ENCODE measurements at places on chromosomes 11 and 22. TPM values are rescaled to one million over a fixed set of nuclear protein-coding genes. Genes with fewer than 3 reads are reported as not detected.
A peak's percentile ranks its signal among the peaks of the same experiment; 100 is the strongest.

GRCh38 chr22:27149921-27150543 is 492.6 kb downstream of the MIAT start:
- peaks cover 6% of the 10 kb centered on the region for H3K27me3 ChIP-seq
- no peaks in the 10 kb centered on the region for H3K4me1 ChIP-seq
- H3K36me3 ChIP-seq: no peaks in the 10 kb centered on the region
- no peak overlapping the region for H3K4me3 ChIP-seq

DNA sequence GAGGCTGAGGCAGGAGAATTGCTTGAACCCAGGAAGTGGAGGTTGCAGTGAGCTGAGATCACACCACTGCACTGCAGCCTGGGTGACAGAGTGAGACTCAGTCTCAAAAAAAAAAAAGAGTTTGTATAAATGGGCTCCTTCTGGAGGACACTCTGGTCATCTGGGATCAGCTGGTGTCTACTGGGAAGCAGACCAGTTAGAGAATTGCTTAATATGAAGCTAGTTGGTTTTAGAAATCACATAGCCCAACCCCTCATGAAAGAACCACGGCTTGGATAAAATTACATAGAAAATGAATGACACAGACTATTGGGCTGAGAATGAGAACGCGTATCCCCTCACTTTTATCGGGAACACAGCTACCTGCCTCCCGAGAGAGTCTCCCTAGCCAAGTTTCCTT is 3.2 kb upstream of the MS4A14 start:
- no peak overlapping the region for H3K4me3 ChIP-seq
- peaks cover 3% of the 10 kb centered on the region for H3K27me3 ChIP-seq
- H3K27ac ChIP-seq: no peak overlapping the region
- no peaks in the 10 kb centered on the region for H3K4me1 ChIP-seq

DNA sequence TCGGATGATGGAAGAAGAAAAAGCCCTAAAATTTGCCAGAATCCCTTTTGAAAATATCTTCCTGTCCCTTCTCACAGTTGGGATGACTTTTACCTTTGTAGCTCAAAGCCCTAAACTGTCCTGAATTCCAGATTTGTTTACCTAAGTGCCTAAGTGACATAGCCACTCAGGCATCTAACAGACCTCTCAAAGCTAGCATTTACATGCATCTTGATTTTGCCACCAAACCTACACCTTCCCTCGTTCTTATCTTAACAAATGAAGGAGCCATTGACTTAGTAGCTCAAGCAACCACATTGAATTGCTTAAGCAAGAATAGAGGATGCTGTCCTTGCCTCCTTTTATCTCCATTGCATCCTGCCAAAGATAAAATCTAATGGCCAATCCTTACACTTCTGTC is 198.4 kb upstream of the NTM start:
- no peak overlapping the region for H3K4me3 ChIP-seq
- no peaks in the 10 kb centered on the region for H3K36me3 ChIP-seq
- no peak for DNase-seq
- H3K27ac ChIP-seq: no peak overlapping the region
- H3K27me3 ChIP-seq: no peaks in the 10 kb centered on the region
- no peaks in the 10 kb centered on the region for H3K4me1 ChIP-seq

DNA sequence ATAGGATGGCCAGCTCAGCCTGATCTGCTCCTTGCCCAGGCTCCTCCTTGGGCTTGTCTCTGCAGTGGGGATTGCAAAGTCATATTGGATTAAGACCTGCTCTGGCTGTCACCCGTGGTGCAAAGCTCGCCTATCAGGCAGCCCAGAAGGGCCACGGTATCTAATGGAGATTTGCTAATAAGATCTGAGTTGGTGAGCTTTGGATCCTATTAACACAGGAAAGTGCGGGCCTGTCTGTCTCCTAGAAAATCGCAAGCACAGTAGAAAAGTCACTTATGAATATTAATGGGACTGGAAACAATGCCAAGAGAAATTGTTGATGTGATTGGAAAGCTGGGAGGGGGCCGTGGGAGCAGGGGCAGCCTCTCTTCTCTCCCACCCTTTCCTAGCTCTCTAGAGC is 72.8 kb downstream of the CHST1 start:
- no peak overlapping the region for H3K4me3 ChIP-seq
- H3K27ac ChIP-seq: no peak overlapping the region
- peaks cover 2% of the 10 kb centered on the region for H3K27me3 ChIP-seq
- no peak for DNase-seq
- H3K4me1 ChIP-seq: no peaks in the 10 kb centered on the region

DNA sequence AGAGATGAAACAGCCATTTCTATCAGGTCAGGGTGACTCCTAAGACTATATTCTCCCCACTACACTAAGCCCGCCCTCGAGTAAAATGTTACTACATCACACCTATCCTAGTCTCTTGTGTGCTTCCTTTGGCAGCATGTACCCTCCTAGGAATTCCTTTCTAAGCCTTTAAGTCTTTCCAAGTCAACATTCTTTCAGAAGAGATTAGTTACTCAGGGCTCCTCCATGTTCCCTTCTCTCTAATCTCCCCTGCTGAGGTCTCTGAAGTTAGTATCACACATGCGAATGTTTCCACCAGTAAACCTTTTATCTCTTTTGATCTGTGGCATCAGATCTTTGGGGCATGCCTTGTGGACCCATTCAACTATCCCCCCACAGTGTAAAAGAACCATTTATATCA is 873.7 kb upstream of the FAT3 start:
- no peak overlapping the region for H3K27ac ChIP-seq
- H3K27me3 ChIP-seq: no peaks in the 10 kb centered on the region
- no peaks in the 10 kb centered on the region for H3K4me1 ChIP-seq
- no peak overlapping the region for H3K4me3 ChIP-seq
- DNase-seq: no peak
- H3K36me3 ChIP-seq: no peaks in the 10 kb centered on the region

GRCh38 chr22:47269516-47270088 is 507.2 kb downstream of the TBC1D22A start:
- no peak for DNase-seq
- H3K27ac ChIP-seq: no peak overlapping the region
- no peaks in the 10 kb centered on the region for H3K4me1 ChIP-seq
- no peaks in the 10 kb centered on the region for H3K36me3 ChIP-seq
- no peak overlapping the region for H3K4me3 ChIP-seq

- H3K27me3 ChIP-seq: no peaks in the 10 kb centered on the region
- H3K4me3 ChIP-seq: no peak overlapping the region
- peaks cover 29% of the 10 kb centered on the region for H3K4me1 ChIP-seq
Measured at GRCh38 chr22:44192098-44192815, 11.5 kb downstream of the PARVG start.

DNA sequence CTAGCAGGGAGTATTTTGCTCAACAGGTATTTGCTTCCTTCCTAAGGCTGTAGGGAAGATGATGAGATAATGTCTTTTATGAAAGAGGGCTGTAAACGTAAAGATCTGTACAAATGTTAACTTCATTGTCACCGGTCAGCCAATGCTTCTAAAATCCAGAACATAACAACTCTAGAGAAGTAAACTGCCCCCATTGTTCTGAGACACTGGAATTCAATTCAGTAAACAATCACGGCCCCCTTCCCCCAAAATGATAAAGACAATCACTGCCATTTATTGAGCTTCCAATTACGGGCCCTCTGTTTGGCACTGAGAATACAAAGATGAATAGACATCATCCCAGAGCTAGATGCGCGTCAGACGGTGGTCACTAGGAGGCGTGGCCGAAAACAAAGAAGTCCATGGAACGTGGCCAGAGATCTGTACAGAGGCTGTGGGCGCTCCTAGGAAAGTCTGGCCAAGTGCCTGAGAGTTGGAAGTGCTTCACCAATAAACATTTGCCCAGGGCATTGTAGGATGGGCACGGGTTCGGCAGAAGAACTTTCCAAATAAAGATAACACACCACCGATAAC is 576 bp downstream of the TMEM258 start:
- peaks cover 65% of the 10 kb centered on the region for H3K36me3 ChIP-seq
- peaks cover 38% of the 10 kb centered on the region for H3K4me1 ChIP-seq
- peak overlapping the region; percentile 99 for H3K27ac ChIP-seq
- H3K4me3 ChIP-seq: peak overlapping the region; percentile 98
- no peaks in the 10 kb centered on the region for H3K27me3 ChIP-seq

- no peak overlapping the region for H3K27ac ChIP-seq
- no peaks in the 10 kb centered on the region for H3K27me3 ChIP-seq
- H3K4me1 ChIP-seq: peaks cover 2% of the 10 kb centered on the region
- no peak for DNase-seq
- no peak overlapping the region for H3K4me3 ChIP-seq
- H3K36me3 ChIP-seq: no peaks in the 10 kb centered on the region
Measured at GRCh38 chr11:68412593-68413475, 47.7 kb upstream of the PPP6R3 start.

DNA sequence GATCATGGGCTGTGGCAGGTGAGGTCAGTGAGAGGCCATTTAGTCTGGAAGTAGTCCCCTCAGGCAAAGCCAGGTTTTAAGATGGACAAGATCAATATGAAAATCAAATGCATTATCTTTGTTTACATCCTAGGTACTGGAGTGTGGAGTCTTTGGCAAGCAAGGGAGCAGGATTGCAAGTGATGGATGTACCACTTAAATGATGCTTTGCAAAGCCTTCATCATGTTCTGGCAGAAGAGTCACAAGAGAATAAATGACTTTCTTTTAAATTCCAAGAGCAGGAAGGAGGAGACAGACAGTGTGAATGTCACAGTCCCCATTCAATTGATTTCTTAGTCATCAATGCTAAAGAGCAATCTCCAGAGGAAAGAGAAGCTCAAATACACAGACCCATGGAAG is 908.3 kb downstream of the FAM181B start:
- H3K36me3 ChIP-seq: no peaks in the 10 kb centered on the region
- H3K27me3 ChIP-seq: no peaks in the 10 kb centered on the region

DNA sequence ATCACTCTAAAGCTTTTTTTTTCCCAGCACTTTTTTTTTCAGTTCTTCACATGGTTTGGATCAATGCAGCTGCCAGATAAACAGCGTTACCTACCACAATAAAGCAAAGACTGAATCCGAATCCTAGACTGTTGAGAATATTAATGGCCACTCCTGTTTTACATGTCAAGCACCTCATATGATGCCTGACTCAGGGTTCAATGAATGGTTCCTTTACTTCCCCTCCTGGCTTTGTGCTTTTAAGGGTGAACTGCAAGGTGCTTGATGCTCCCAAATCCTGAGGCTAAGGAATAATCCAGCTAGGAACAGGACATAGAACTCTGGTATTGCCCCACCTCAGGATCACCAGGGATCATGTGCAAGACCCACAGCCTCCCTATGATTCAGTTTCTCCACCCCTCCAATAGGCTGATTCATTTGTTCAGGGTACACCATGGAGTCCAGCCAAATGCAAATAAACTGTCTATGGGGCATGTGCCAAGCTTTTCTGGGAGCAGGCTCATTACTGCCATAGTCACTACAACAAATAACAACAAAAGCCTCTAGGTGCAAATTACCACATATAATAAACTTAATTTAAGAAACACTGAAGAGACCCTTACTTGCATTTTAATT is 104.3 kb downstream of the GAB2 start:
- H3K27ac ChIP-seq: peak overlapping the region; percentile 79
- H3K4me1 ChIP-seq: peaks cover 84% of the 10 kb centered on the region
- DNase-seq: no peak
- no peak overlapping the region for H3K4me3 ChIP-seq
- H3K27me3 ChIP-seq: no peaks in the 10 kb centered on the region

GRCh38 chr11:45852018-45852711 is 4.9 kb downstream of the CRY2 start:
- H3K27ac ChIP-seq: no peak overlapping the region
- DNase-seq: no peak
- peaks cover 15% of the 10 kb centered on the region for H3K36me3 ChIP-seq
- H3K4me1 ChIP-seq: peaks cover 24% of the 10 kb centered on the region
- no peaks in the 10 kb centered on the region for H3K27me3 ChIP-seq

GRCh38 chr11:76105637-76106036 is 100.7 kb downstream of the WNT11 start:
- DNase-seq: no peak
- H3K27ac ChIP-seq: no peak overlapping the region
- no peak overlapping the region for H3K4me3 ChIP-seq
- no peaks in the 10 kb centered on the region for H3K4me1 ChIP-seq
- no peaks in the 10 kb centered on the region for H3K36me3 ChIP-seq
- no peaks in the 10 kb centered on the region for H3K27me3 ChIP-seq

DNA sequence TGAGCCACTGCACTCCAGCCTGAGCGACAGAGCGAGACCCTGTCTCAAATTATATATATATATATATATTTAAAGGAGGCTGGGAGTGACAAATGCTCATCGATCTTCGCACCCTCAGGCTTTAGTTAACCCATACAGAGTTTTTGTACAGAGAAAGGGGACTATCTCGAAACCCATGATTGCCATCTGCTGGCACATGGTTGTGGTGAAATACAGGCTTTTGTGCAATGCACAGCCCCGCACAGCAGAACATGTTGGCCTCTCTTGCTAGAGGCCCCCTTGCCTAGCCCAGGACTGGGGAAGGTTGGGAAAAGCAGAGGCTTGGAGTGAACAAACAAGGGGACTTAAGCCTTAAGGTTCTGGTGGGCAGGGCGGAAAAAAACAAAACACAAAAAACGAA is 3.6 kb downstream of the MYBPC3 start:
- no peaks in the 10 kb centered on the region for H3K4me1 ChIP-seq
- no peak for DNase-seq
- H3K36me3 ChIP-seq: no peaks in the 10 kb centered on the region
- H3K27ac ChIP-seq: no peak overlapping the region

- peak overlapping the region; percentile 47 for H3K4me3 ChIP-seq
- H3K4me1 ChIP-seq: peaks cover 33% of the 10 kb centered on the region
- H3K27ac ChIP-seq: peak overlapping the region; percentile 77
- DNase-seq: no peak
- peaks cover 40% of the 10 kb centered on the region for H3K36me3 ChIP-seq
Measured at GRCh38 chr11:61963282-61964057, 4.0 kb downstream of the FTH1 start.

- H3K27ac ChIP-seq: peak overlapping the region; percentile 88
- no peaks in the 10 kb centered on the region for H3K27me3 ChIP-seq
- H3K36me3 ChIP-seq: peaks cover 45% of the 10 kb centered on the region
- peaks cover 51% of the 10 kb centered on the region for H3K4me1 ChIP-seq
- H3K4me3 ChIP-seq: peak overlapping the region; percentile 82
- DNase-seq: peak; percentile 36
Measured at GRCh38 chr11:62708793-62709192, 1.3 kb downstream of the GNG3 start.

DNA sequence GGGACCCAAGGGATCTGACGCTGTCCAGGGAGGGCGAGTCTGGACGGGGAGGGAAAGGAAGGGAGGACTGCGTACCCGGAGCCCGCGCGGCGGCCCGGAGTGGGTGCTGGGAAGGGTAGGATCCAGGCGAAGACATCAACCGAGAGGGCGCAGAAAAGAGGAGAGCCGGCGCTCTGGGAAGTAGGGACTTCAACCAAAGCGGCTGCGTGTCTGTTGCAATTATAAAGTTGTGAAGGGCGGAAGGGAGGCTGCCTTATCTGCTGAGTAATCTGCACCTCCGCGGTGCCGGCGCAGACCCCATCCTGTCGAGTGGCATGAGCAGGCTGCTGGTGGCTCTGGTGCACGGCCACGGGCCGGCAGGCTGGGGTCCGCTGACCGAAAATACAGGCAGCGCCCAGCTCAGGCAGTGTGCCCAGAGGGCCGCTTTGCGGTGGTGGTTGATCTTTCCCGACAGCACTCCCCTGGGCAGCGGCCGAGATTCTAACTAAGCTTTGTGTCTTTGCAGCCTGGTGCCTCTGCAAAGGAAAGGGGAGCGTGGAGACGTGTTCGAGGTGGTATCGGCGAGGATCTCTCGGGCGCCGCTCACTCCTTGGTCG is 978 bp downstream of the C11orf87 start:
- no peaks in the 10 kb centered on the region for H3K36me3 ChIP-seq
- no peak overlapping the region for H3K4me3 ChIP-seq
- no peak overlapping the region for H3K27ac ChIP-seq
- DNase-seq: no peak

Gene HBE1
- not detected for total RNA-seq

Gene ANO5
- total RNA-seq: not detected

Gene RRAS2
- total RNA-seq: 64.4 TPM

Gene CHRNA10
- 2.2 TPM for total RNA-seq

All from activated T-helper 2 cell treated with anti-CD3 and anti-CD28 coated beads, Interferon-gamma antibody, Interleukin-2, Interleukin-4, amounts not matched to agents 10 μg/mL and 5 μg/mL and 100 μg/mL, durations not matched to agents 14 hours and 24 hours and 36 hours (primary cell).